ENCODE measurements at places on chromosomes 1 and 21. TPM values are rescaled to one million over a fixed set of nuclear protein-coding genes. Genes with fewer than 3 reads are reported as not detected.

Gene MCOLN3
- total RNA-seq, result 1.3 TPM

Gene SPRR3
- not detected for total RNA-seq

Gene WNT2B
- 0.10 TPM for total RNA-seq

Gene RGS18
- total RNA-seq, result not detected

Gene CD247
- 237 TPM for total RNA-seq

Gene OR14K1
- total RNA-seq, result not detected

DNA sequence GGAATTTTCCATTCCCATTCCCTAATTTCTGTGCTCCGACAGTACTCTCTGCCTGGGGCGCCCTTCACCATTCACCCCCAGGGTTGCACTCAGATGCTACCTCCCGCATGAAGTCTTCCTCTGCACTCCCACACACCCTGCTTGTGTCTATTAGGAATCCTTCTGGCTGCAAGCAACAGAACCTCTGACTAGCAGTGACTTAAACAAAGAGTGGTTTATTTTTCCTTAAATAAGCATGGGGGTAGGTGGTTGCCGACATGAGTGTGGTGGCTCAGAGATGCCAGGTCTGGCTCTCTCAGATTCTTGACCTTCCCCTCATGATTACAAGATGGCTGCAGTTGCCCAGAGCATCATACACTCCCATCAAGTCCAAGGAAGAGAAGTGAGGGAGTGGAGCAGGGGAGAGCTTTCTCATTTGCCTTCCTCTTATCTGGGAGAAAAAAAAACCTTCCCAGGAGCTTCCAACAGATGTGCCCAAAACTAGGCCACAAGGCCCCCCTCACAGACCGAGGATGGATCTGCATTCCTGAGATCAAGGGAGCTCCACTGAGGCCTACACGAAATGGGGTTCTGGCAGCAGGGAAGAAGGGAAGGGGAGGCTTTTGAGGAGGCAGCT, 49.6 kb upstream of the LBR start:
- H3K4me1 ChIP-seq, result peaks cover 41% of the 10 kb centered on the region
- no peak overlapping the region for H3K4me3 ChIP-seq
- H3K36me3 ChIP-seq, result peaks cover 2% of the 10 kb centered on the region
- no peak for DNase-seq
- H3K27me3 ChIP-seq, result peaks cover 7% of the 10 kb centered on the region
- peak overlapping the region; percentile 24 for H3K27ac ChIP-seq

DNA sequence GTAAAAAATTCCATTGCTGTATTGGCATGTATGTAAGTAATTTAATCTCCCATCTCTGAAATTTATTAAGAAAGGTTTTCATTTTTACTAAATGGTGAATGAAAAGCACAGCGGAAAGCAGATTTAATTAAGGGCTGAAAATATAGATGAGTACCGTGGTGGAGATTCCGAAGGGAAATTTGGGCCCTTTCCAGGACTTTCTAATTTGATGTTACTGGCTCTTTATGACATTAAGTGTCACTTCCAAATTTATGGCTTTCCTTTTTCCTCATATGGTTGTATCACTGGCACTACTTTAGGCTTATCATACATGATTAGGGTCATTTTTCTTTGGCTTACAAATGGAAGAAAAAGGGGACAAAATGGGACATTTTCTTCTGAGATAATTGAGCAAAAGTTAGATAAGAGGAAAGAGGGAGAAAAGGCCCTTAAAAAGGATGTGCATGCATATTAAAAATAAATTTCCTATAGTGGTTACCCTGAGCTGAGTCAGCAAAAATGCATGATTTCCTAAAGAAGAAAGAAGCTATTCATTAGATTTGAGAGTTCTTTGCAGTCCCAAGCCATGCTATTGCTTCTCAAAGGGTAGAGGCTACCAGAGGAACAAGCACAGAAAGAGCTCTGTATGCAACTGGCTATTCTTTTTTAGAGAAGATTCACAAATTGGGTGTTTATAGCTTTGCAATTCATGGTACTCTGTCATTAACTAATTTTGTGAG, 74.9 kb upstream of the CNIH3 start:
- no peak for DNase-seq
- no peak overlapping the region for H3K27ac ChIP-seq
- peaks cover 29% of the 10 kb centered on the region for H3K4me1 ChIP-seq
- no peak overlapping the region for H3K4me3 ChIP-seq
- H3K36me3 ChIP-seq, result peaks cover 2% of the 10 kb centered on the region

DNA sequence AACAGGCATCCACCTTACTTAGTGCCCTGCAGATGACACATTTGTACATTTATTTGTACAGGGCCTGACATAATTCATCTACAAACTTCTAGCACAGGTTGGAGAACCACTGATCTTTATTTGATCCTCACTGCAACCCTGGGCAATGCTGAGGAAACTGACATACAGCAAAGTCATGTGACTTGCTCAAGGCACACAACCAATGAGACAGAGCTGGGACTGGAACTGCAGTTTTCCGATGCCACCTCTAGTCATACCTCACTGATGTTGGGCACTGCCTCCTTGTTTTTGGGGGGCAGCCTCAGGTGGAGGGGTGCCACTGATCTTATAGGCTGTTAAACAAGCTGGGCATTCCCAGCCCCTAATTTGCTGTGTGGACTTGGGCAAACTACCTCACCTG, 3.4 kb downstream of the PROK1 start:
- H3K4me3 ChIP-seq, result no peak overlapping the region
- no peak for DNase-seq
- H3K36me3 ChIP-seq, result no peaks in the 10 kb centered on the region
- peaks cover 15% of the 10 kb centered on the region for H3K27me3 ChIP-seq

GRCh38 chr1:117930484-117930883, 945 bp downstream of the WDR3 start:
- H3K4me1 ChIP-seq, result peaks cover 50% of the 10 kb centered on the region
- H3K27me3 ChIP-seq, result no peaks in the 10 kb centered on the region
- DNase-seq, result no peak
- peak overlapping the region; percentile 89 for H3K27ac ChIP-seq
- H3K4me3 ChIP-seq, result peak overlapping the region; percentile 96

- H3K4me1 ChIP-seq, result no peaks in the 10 kb centered on the region
- DNase-seq, result no peak
- H3K4me3 ChIP-seq, result no peak overlapping the region
- no peak overlapping the region for H3K27ac ChIP-seq
Observed at GRCh38 chr21:21076491-21076890, 78.3 kb downstream of the NCAM2 start.

DNA sequence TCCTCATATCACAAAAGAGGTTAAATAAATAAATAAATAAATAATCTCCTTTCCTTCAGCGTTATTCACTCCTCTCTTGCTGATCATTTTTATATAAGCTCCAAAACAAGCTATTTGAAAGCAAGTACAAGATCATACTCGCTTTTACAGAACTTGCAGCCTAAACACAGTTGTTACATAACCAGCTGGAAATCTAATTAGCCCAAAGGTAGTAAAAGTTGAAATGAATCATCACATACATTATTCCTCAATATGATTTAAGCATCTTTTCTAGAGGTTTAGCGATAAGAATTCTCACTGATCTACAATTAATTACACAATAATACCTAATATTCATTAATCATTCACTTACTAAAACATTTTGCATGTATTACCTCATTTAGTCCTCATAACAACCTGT, 160.2 kb downstream of the COP1 start:
- H3K27ac ChIP-seq, result no peak overlapping the region
- no peak for DNase-seq
- peaks cover 10% of the 10 kb centered on the region for H3K36me3 ChIP-seq
- H3K4me3 ChIP-seq, result no peak overlapping the region

DNA sequence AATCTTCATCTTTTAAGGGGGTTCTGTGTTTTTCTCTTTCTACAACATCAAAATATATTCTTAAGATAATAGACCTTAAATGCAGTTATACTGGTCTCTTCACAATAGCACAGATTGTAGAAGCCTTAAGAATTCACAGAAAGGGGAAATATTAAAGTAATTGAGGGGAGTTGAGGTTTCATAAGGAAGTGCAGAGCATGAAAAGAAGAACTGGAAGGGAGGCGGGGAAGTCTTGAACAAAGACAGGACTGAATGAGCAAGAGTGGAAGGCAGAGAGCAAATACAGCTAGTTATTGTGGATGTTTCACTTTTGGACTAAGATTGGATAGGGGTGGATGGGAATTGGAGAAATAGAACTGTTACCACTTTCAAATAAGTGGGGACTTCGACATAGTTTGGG, 67.7 kb downstream of the PTGER3 start:
- no peak for DNase-seq
- no peak overlapping the region for H3K27ac ChIP-seq
- H3K4me1 ChIP-seq, result no peaks in the 10 kb centered on the region
- no peaks in the 10 kb centered on the region for H3K36me3 ChIP-seq

DNA sequence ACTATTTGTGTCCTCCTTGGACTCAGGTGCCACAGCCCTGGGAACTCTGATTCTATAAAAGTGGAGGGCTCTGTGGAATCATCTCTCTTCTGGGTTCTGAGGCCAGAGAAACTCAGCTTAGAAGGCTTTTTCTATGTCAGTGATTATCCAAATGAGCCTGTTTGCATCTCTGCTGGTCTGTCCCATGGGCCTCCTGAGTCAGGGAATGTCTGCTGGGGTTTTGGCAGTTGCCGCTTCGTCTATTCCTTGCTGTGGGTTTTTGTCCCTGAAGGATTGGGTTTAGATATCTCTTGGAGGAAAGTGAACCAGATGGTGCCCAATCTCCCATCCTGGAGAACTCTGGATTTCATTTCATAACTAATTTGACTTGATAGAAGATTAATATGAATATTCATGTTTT, 297.6 kb downstream of the HHAT start:
- DNase-seq, result no peak
- no peak overlapping the region for H3K4me3 ChIP-seq
- no peaks in the 10 kb centered on the region for H3K4me1 ChIP-seq
- H3K36me3 ChIP-seq, result no peaks in the 10 kb centered on the region
- no peaks in the 10 kb centered on the region for H3K27me3 ChIP-seq

- DNase-seq, result no peak
- no peaks in the 10 kb centered on the region for H3K27me3 ChIP-seq
- no peaks in the 10 kb centered on the region for H3K4me1 ChIP-seq
- no peak overlapping the region for H3K27ac ChIP-seq
- no peak overlapping the region for H3K4me3 ChIP-seq
Observed at GRCh38 chr1:57572016-57572415, 148.2 kb upstream of the DAB1 start.

DNA sequence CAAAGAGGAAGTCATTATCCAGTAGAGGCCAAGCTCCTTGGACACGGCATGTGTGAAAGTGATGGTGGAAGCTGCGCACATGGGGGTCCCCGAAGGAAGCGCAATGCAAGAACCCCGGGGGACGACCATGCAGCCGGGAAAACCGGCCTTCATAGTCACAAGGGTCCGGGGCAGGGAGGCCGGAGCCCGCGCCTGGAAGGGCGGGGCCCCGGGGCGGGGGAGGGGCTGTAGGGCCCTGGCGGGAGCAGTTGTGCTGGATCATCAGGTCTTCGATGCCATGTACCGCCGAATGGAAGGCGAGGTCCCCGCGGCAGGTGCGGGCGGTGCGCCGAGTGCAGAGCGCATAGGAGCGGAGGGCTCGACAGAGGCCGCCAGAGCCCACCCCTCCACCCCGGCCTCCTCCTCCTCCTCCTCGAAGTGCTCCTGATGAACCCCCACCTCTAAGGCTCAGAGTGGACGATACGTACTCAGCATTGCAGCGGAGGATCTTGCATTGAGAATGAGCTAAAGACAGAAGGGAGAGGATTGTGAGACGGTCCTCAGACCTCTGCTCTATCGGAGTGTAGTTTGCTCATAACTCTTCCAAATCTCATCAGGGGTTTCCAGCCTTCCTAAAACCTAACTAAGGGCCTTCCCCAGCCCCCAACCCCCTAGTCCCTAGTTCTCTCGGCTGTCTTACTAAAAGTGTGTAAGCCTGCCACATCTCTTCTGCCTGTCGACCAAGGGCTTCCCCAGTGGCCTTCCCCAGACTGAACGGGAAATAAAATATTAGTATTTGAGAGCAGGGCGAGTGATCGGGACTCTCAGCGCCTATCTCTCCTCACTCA, 2.1 kb downstream of the HJV start:
- H3K4me1 ChIP-seq, result peaks cover 10% of the 10 kb centered on the region
- H3K36me3 ChIP-seq, result no peaks in the 10 kb centered on the region
- DNase-seq, result no peak
- peaks cover 80% of the 10 kb centered on the region for H3K27me3 ChIP-seq

Measured in activated T-helper 1 cell treated with anti-CD3 and anti-CD28 coated beads, Interleukin-12 subunit alpha, Interleukin-12 subunit beta, Interleukin-2, Interleukin-4 antibody, amounts not matched to agents 30 ng/mL and 10 ng/mL and 1 ng/mL, durations not matched to agents 14 hours and 24 hours and 36 hours (primary cell).